Omental fat pad (tissue), 4 donors: ENCODE measurements at places on chromosomes 11 and 22.

DNA sequence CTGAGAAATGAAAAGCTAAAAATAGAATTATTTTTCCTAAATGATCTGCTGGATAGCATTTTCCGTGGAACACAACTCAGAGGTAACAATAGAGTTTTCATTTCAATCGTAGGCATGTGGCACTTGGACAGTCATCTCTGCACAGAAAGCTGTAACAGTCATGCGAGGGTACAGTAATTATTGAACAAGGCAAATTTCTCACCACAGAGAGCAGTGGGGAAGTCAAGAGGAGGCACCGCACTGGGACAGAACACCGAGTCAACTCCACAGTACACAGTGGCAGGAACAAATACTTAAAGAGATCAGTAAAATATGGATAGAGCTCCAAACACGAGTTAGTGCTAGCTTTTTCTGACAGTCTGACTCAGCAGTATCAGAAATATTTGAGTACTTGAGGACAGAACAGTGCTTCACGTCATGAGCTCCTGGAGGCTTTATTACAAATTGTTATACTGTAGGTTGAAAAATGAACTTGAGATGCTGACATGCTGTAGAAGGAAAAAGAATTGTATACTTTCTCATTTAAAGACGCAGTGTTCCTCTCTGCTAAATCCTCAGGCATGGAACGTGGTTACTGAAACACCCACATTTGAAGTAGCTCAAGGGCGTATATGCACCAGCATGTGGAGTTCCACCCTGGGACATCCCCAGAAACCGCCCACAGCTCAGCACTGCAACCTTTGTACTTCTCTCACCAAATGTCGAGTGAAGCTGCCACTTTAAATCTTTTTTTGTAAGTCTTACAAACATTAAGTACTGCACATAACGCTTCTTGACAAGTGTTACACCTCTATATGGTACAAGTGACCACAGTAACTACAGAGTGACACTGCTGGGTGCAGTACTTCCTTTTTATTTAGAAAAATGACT is 27.4 kb upstream of the YPEL1 start:
- no peak for DNase-seq

- no peak for DNase-seq
Measured at GRCh38 chr22:19085233-19085718, 36.9 kb downstream of the DGCR2 start.

DNA sequence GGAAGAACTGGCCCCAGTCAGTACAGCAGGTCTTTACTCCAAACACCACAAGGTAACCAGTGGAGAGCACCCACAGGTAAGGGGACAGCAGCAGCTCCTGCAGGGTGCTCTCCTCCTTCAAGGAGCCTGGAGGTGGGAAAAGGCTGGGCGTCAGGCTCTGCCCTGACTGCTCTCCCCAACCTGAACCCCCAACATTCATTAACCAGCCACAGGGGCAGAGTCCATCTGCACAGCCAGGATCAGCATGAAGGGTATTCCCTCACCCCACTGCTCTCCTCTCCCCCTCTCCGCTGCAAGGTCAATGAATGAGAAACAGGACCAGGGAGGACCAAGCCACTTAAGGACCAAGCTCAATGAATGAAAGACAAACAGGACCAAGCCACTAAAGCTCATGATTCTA is 3.7 kb downstream of the SLC37A4 start:
- no peak for DNase-seq

DNA sequence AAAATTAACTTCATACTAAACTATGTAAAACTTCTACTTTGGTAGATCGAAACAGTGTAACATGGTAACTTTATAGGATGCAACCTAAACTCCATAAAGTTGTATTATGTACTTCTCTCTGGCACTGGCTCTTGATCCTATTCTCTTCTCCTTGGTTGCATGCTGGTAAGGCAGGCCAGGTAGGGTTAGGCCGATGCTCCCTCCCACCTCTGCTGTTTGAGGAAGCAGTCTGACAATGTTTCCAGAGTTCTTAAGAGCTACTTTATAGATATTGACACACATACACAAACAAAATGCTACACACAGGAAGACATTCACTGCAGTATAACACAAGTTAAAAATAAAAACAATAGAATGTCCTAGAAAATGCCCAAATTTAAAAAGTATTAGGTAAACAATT is 22.5 kb downstream of the CTSC start:
- DNase-seq = no peak

- no peak for DNase-seq
Measured at GRCh38 chr11:59418156-59418555, 8.1 kb downstream of the OR5A2 start.

DNA sequence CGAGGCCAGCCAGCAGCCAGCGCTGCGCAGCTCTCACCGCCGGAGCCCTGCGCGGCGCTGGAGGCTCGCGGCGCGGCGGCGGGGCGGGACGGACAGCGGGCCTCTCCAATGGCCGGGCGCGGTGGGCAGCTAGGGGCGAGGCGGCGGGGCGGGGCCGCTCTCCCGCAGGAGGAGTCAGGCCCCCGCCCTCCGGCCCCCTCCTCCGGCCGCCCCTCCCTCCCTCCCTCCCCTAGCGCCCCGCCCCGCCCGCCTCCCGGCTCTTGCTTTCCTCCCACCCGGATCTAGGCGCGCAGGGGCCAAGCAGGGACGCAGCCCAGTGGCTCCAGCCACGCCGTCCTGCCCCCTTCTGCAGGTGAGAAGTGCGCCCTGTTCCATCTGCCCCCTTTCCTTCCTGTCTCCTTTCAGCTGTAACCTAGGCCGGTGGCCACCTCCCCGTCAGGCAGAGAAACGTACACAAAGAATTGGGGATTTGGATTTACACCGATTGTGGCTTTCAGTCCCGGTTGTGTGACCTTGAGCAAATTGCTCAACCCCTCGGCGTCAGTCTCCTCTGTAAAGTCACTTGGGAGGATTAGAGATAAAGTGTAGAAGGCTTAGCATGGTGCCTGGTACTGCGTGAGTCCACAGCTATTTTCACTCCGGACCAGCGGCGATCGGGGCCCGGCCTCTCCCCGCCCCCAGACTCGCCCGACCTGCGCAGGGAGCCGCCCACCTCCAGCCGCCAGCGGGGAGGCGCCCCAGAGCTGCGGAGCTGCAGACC is at the start of gene FZD4:
TSS of gene FZD4 (minus strand) at position 35 of the 760 bp plus-strand sequence. CDS start 310 bp downstream, outside the sequence.
- DNase-seq = peak; percentile 60

- DNase-seq = no peak
Measured at GRCh38 chr22:44894321-44894720, 115.5 kb downstream of the PHF21B start.

- no peak for DNase-seq
Measured at GRCh38 chr11:26626346-26626745, 54.3 kb upstream of the MUC15 start.

DNA sequence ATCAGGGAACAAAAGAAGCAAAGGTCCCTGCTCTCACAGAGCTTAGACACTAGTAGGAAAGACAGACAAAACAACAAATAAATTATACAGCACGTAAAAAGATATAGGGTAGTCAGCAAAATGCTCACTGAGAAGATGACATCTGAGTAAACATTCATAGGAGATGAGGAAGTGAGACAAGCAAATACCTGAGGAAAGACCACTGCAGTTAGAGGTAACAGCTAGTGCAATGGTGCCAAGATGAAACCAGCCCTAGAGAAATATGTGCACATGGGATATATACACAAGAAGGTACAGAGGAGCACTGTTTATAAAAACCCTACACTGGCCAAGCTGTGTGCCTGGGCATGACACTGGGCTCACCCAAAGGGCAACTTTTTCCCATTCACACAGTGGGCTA is 9.8 kb downstream of the CYP2R1 start:
- no peak for DNase-seq
